Stimulated activated CD4-positive, alpha-beta T cell treated with anti-CD3 and anti-CD28 coated beads, TNF-alpha, amount 100 ng/mL, for 48 hours (primary cell): ENCODE measurements at places on chromosomes 16 and 17.

DNA sequence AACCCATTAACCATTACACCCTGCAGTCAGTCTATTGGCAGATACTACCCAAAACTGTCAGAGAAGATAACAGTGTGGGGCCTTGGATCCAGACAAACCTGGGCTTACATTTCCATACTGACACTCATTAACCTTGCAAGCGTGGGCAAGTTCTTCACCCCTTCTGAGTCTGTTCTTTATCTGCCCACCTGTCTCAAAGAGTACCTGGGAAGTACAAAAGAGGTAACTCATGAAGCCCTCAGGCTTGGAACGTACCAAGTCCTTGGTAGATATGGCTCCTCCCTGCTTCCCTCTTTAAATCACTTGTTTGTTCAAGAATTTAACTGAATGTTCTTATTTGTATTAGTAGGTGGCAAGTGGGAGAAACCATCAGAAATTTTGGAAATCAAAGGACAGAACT is 2.5 kb upstream of the IGSF6 start:
- no peak for DNase-seq

GRCh38 chr16:76985392-76986045 is 205.5 kb upstream of the MON1B start:
- DNase-seq: no peak

GRCh38 chr17:50129728-50130558 is at the start of gene SAMD14:
Gene SAMD14, minus strand, starts transcription at chr17:50130160. Its CDS starts 5,201 bp downstream, at chr17:50124959.
- DNase-seq: no peak

DNA sequence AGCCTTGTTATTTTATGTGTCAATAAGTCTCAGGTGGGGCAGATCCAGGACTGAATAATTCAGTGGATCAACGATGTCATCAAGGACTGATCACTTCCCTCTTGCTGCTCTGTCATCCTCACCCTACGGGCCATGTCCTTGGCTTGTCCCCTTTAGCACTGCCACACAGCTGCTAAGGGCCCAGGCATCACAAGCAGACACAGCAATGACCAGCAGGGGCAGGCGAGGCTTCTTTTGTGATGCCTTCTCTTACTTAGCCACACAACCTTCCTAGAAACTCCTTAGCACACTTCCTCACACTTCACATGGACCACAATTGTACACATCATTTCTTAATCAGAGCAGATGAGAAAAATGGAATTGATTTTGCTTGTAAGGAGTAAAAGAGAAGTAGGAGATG is 356.3 kb upstream of the SOX9 start:
- no peak for DNase-seq

GRCh38 chr17:39634384-39634871 is 2.5 kb upstream of the STARD3 start:
- no peak for DNase-seq

DNA sequence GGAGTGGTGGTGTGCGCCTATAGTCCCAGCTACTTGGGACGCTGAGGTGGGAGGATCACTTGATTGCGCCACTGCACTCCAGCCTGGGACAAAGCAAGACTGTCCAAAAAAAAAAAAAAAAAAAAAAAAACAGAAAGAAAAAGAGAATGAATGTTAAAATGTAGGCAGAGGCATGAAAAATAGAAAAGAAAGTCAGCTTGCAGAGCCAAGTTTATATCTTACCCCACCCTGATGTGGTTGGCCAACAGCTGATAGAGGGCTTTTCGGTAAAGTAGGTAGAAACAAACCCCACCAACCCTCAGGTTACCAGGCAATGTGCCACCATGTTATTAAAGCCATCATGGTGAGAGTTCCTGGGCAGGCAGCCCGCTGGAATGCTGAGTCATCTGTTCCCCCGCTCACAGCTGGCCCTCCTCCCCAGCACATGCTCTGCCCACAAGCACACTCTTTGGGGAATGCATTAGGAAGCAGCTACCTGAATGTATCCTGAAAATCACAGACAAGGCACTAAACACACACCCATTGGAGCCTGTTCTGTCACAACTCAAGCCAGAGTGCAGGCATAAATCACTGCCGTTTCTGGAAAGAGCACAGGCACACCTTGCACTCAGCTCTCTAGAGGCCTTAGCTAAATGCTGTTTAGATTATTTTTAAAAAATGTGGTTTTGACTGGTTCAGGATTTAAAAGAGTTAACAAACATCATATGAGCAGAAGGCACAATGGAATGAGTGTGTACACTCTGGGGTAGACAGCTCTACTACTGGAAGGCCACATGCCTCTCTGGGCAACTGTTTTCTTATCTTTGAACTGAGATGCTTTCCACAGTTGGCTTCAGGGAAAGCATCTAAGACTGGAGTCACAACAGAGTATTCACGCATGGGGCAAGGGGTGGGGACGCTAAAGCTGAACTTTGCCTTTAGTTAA is 128.5 kb downstream of the PARN start:
- no peak for DNase-seq

DNA sequence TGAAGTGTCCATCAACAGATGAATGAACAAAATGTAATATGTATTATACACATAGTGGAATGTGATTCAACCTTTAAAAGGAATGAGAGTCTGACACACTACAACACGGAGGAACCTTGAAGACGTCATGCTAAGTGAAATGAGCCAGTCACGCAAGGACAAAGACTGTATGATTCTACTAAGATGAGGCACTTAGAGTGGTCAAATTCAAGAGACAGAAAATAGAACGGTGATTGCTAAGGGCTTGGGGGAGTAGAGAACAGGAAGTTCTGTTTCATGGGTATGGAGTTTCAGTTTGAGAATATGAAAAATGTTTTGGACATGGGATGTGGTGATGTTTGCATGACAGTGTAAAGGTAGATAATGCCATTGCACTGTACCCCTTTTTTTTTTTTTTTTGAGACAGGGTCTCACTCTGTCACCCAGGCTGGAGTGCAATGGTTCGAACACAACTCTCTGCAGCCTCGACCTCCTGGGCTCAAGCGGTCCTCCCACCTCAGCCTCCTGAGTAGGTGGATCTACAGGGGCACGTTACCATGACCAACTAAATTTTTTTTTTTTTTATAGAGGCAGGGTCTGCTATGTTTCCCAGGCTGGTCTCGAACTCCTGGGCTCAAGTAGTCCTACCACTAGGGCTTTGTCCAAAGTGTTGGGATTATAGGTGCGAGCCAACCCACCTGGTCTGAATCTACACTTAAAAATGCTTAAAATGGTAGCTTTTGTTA is 2.9 kb upstream of the CCDC102A start:
- no peak for DNase-seq

GRCh38 chr16:2366660-2367309 is 26.3 kb upstream of the ABCA3 start:
- DNase-seq: no peak

DNA sequence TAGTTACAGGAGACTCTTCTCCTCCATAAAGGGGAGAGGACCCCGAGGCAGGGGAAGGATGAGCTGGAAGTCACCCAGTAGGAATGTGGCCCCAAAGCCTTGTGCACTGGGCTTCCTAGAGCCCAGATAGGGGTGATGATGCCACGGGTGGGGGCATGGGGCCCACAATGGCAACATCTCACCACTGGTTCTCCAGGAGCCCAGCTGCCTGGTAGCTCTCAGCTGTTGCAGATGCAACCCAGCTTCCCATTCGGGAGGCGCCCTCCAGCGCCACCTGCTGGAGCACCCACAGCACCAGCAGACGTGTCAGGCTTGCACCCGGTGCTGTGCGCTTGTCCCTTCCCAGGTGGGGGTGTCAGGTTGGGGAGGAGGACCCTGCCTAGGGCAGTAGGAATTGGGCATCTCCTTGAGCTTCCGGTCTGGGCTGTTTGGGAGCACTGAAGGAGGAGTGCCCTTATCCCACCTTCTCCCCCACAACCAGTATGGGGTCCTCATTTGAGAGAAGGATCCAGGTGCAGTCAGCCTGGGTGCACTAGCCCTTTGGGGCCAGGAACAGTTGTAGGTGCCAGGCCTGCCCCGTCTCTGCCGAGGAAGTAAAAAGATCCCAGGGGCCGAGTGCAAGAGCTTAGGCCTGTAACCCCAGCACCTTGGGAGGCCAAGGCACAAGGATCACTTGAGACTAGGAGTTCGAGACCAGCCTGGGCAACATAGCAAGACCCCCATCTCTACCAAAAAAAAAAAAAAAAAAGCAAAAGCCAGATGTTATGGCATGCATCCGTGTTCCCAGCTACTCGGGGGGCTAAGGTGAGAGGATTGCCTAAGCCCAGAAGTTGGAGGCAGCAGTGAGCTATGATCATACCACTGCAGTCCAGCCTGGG is 14.4 kb downstream of the CDIPT start:
- peak; percentile 70 for DNase-seq

DNA sequence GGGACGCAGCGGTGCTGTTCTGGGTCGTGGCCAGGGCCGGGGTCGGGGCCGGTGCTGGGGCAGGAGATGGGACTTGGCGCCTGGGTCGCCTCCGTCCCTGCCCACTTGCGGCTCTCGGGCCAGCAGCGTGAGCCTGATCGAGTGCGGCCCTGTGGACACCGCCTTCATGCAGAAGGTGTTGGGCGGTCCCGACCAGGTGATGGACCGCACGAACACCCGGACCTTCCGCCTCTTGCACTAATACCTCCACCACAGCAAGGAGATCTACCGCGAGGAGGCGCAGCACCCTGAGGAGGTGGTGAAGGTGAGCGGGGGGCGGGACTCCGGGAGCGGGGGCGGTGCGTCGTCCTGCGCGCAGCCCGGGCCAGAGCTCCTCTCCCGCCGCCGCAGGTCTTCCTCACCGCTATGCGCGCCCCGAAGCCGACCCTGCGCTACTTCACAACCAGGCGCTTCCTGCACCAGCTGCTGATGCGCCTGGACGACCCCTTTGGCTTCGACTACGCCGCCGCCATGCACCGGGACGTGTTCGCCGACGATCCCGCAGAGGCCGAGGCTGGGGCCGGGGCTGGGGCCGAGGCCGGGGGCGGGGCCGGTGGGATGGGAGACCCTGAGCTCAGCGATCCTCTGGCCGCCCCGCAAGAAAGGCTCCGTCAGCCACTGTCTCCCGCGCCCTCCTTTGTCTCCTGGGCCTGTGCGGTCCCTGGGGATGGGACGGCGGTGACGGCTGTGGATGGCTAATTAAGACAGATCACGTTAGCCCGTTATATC is 4.5 kb upstream of the HSD17B1 start:
- DNase-seq: peak; percentile 61

DNA sequence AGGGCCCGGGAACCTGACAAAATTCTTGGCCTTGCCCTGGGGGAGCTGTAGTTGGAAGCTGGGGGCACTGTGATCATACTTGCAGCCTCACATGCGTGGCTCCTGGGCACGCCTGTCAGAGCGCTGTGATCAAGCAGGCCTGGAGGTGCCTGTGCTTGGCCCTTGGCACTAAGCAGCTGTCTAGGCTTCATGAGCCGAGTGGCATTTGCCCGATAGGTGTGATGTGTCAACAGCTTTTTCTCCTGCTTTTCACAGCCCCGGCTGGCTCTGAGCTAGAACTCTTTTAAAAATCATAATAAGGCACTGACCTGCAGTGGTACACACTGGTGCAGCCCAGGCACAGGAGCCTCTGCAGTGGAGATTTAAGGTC is 113.8 kb downstream of the SOCS1 start:
- no peak for DNase-seq

DNA sequence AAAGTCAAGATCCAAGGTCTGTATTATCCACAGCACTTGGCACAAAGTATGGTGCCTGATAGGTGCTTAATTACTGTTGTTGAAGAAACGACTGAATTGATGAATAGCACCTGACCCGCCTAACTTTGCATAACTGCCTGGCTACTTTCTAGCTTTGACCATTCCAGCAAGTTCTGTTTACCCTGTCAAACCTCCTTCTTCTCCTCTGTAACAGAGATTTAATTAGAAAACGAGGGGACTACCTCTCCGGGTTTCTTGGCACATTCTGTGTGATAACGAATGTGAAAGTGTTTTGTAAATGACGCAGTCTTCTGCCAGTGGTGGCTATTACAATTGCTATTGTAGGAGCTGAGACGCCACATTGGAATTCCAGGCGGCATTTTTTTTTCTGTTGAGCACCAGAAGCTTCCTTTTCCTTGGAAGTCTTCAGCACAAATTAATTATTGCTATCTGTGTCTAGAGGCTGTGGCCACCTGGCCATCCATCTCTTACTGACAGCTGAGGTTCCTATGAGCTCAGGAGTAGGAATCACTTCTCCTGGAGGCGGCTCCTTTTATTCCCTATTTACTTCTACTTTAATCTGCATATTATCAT is 522.9 kb downstream of the HS3ST4 start:
- no peak for DNase-seq

DNA sequence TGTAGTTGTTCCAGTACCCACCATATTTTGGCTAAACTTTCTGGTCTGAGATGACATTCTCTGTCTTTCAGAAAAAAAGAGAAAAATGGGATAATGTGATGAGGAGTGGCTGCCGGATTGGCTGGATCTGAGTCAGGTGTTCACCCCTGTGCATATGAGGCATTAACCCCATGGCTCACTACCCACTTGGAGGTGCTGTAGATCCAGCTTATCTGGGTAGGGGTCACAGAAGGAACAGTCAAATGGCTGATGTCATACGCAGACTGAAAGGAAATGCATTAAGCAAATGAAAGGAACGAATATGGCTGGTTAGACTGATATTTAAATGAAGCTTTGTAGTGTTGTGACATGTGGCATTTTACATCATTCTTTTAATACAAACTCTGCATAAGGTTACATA is 17.3 kb downstream of the MAP2K6 start:
- DNase-seq: no peak
